ENCODE measurements at places on chromosomes 1 and 21.

DNA sequence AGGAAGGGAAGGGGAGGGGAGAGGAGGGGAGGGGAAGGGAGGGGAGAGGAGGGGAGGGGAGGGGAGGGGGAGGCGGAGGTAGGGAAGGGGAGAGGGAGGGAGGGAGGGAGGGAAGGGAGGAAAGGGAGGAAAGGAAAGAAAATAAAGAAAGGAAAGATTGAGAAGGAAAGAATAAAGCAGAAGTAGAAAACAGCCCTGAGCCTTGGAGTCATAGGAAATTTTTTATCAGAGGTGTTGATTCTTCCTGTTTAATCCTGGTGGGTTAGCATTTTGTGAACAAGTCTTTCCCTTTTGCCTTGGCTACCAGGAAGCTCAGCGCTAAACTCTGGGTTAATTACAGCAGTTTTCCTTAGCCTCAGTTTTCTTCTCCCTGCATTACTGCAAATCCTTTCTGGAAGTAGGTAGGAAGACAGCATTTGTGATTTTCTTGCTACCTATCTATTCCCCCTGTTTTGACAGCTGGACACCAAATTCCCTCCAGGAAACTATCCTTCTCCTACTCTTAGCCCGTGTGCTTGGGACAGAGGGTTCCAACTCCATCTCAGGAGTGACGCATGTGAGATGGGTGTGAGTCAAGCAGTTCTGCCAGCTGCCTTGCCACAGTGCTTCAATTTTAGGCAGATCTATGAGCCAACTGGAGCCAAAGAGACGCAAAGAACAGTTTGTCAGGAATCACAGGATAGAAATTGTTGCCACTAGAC, 26.9 kb downstream of the TOMM20 start:
- DNase-seq: no peak

- no peak for DNase-seq
Observed at GRCh38 chr1:204373911-204374310, 14.2 kb upstream of the PLEKHA6 start.

GRCh38 chr1:97412166-97412565, 508.7 kb downstream of the DPYD start:
- DNase-seq: no peak

DNA sequence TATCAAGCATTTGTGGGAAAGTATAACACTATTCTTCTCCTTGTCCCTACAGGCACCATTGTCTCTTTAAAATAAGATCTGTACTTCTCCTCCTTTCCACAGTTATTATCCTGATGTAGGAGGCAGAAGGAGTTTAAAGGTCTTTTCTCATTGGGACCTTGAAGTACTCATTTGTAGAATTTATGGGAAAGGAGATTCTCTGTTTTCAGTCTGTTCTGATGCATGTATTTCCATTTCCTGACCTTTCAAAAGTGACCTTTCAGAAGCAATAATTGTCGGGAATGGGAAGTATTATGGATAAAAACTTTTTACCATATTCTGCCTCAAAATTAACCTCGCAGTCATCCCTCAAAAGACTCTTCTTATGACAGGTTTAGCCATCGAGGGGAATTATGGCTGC, 224.8 kb downstream of the CTH start:
- no peak for DNase-seq

- no peak for DNase-seq
Observed at GRCh38 chr1:19202396-19202795, 7.7 kb downstream of the UBR4 start.

- no peak for DNase-seq
Observed at GRCh38 chr1:111819566-111820263, 64.0 kb downstream of the DDX20 start.

DNA sequence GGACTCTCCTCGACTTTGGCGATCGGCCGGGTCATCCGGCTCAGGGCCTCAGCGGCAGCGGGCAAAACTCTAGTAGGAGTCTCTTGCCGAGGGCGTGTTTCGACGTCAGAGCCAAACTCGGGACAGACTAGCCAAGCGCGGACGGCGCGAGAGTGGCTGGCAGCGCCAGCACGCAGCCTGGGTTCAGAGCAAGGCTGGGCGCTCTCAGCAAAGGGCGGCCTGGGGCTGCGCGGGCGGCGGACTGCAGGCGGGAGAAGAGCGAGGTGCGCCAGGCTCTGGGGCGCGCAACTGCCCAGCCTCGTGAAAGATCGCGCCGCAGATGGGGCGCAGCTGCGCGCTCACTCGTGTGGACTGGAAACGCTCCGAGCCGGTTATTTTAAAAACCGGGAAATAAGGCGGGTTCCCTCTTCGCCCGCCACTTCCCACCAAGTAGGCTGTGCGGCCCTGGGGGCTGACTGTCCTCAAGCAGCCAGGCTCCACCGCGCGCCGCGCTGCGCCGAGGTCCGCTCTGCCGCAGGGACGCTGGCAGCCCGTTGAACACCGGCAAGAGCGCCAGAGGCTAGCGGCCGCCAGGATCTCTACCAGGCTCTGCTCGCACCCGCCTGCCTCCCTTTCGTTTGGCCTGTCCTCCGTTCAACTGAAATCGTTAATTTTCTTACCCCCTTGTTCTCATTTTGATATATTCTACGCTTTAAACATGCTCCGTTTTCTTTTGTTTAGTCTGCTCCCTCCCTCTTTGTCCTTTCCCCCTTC, 2.4 kb downstream of the ALX3 start:
- peak; percentile 11 for DNase-seq

DNA sequence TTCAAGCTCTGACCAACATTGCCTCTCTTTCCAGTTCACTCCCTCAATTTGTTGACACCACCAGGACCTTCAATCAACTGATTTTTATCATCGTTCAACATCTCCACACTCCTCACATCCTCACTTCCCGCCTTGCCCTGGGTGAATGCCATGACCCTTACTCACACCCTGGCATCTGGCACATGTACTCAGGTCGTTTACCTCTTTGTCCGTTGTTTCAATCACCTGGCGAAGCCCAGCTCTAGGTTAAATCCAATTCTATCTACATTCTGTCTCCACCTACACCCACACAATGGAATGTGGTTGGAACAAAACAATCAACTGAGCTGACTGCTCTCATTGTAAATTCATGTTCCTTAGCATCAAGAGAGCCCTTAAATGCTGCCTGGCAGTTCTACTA, 24.2 kb upstream of the TBX15 start:
- DNase-seq: no peak

- no peak for DNase-seq
Observed at GRCh38 chr1:41097105-41097504, 75.6 kb upstream of the SLFNL1 start.

- DNase-seq: no peak
Observed at GRCh38 chr1:226698659-226699058, 40.4 kb downstream of the ITPKB start.

- DNase-seq: no peak
Observed at GRCh38 chr1:70504176-70504820, 93.2 kb downstream of the CTH start.

DNA sequence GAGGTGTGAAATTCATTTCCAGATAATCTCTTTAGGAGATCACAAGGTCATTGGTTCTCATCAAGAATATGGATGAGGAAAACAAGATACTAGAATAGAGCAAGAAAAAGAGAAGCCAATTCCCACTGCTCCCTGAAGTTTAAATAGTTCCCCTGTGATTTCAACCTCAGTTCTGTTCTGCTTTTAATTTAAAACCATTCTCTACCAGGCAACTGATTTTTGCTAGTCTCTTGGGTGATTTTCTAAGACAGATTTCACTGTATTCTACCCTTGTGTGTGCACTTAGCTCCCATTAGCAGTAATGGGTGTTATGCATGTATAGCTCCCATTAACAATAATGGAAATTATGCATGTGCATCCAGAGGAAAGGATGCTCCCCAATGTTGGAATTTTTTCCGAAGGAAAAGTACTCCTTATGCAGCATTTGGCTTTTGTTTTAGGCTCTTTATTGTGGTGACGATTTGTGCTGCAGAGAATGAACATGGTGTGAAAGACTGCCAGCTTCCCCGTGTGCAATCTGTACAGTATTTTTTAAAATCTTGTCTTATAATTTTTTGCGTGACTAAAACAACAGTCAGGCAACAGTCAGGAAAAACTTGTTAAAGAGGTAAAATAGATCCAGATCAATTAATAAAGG, 144.0 kb upstream of the ZRANB2 start:
- DNase-seq: no peak

DNA sequence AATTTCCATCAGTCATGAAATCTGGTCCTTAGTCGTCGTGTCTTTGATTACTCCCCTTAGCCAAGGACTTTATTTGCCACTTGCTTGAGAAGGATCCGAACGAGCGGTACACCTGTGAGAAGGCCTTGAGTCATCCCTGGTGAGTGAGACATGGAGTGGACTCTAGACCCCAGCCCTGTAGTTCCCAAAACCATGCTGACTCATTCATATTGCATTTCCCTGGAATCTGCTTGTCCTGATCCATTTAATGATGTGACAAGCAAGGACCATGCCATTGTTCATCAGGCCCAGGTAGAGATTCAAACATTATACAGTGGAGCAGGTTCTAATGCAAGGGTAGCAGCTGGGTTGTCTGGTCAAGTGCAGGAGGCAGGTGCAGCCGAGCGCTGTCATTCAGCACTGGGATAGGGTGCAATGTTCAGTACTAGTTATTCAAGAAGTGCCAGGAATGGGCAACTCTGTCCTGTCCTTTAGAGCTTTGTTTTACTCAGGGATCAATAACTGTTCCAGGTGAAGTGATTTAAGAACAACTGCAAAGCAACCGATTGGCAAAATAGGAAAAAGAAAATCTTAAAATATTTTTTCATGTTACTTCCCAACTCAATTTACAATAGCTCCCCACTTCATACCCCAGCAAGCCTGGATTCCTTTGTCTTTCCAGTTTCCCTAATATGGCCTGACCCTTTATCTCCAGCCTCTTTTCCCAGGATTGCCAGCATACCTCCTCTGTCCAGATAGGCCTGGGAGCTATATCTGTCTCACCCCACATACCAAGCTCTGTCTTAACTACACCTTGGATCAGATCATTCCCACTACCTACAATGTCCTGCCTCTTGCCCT, 26.5 kb downstream of the CAMK1G start:
- DNase-seq: no peak

DNA sequence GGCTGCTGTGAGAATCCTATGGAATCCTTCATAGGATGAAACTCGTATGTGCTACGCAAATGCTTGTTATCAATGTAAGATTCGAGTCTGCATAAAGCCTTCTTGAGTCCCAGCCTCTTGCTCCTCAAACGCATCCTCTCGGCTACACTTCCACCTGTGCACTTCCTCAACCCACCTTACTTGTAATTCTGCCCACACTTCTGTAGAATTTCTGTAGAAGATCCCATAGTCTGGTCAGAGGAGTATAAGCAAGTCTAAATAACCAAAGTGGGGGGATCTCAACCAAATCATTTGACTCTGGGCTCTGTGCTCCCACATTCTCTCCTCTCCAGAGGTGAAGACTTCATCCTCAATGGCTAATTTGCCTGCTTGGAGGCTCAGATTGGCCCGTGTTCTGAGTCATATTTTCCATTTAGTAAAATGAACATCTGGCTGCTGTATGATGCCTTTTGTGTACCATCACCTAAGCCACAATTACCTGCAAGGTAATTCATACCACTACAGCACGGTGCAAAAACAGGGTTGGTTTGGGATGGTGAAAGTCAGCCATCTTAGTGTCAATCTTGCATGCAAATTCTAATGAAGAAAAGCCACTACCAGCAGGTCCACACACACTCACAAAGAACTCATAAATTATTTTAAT, 63.2 kb downstream of the ITPKB start:
- no peak for DNase-seq

DNA sequence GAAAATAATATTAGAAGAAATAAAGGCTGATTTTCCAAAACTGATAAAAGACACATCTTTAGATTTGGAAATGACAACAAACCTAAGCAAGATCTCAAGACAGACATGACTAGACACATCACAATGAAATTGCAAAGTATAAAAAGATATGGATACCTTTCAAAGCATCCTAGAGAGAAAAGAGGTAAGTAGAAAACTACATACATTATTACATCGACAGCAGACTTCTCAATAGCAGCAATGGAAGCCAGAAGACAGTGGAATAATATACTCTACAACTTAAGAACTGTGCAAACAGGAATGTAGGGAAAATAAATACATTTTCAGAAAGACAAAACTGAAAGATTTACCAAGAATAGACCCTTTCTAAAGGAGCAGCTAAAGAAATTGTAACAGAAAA, 50.2 kb downstream of the DENND1B start:
- no peak for DNase-seq

DNA sequence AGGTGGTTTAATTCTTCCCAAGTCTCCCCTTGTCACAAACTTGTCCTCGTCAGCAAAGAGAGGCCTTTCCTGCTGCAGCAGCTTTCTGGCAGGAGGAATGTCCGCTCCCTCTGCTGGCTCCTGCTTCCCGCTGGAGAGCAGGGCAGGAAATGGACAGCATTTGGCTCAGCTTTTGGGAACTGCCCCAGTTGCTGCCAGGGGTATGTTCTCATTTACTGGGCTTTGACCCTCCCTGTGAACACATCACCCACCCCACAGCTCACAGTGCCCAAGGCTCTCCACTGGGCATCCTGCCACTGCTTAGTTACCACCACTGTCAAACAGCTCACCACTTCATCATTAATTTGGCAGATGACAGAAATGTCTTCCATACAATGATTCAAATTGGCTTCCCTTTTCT, 75.4 kb downstream of the MRPL37 start:
- no peak for DNase-seq

GRCh38 chr21:39387461-39388037, 38.7 kb upstream of the HMGN1 start:
- DNase-seq: peak; percentile 93

DNA sequence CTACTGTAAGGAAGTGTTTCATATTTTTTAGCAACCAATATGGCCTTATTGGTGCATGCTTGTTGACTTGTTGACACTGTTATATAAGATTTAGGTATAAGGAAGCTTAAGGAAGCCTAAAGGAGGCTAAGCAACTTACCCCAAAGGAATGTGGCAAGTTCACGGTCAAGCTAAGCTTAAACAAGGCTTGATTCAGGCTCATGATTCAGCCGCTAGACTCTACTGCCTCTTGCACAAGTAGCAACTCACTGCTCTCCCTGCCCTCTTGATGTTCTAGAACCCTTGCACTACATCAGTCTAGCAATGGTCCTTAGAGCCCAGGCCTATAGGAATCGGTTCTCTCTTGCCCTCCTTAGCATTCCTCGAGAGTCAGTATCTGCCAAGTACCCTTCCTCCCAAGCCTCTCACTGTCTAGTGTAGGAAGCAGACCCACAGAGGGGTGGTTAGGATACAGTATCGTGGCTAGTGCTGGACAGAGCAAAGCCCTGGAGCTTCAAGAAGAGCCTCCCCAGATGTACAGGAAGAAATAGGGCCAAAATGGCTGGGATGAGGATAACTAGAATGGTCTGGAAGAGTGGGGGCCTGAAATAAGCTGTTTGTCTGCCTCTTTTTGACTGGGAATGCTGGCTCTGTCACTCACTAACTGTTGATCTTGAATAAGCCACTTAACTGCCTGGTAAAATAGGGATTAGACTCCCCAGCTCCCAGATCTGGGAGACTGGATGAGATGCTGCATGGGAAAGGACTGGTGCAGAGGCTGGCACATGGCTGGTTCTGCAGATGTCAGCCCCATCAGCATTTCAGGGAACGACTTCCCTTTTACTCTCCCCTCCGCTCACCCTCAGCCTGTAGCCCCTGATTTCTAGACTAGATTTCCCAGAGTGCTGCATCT, 122.2 kb downstream of the NAV1 start:
- no peak for DNase-seq

- no peak for DNase-seq
Observed at GRCh38 chr1:82903626-82904025, 1095.3 kb downstream of the TTLL7 start.

GRCh38 chr1:35269201-35269988, 886 bp downstream of the ZMYM4 start:
- DNase-seq: no peak

GRCh38 chr1:71464016-71464415, 383.2 kb upstream of the ZRANB2 start:
- DNase-seq: no peak

All from stimulated activated CD4-positive, alpha-beta T cell treated with anti-CD3 and anti-CD28 coated beads, Interleukin-2, amount 100 ng/mL, for 24 hours (primary cell).